ENCODE measurements at places on chromosomes 7 and 10. TPM values are rescaled to one million over a fixed set of nuclear protein-coding genes. Genes with fewer than 3 reads are reported as not detected.
A peak's percentile ranks its signal among the peaks of the same experiment; 100 is the strongest.

Gene BUD31
- 118 TPM for total RNA-seq

GRCh38 chr7:116209561-116210070 is 723 bp upstream of the TES start:
- peak overlapping the region; percentile 97 for H3K4me3 ChIP-seq
- H3K27me3 ChIP-seq = no peaks in the 10 kb centered on the region
- H3K36me3 ChIP-seq = peaks cover 14% of the 10 kb centered on the region
- H3K27ac ChIP-seq = no peak overlapping the region
- peak; percentile 23 for DNase-seq

GRCh38 chr10:99595770-99596465 is 24.3 kb downstream of the SLC25A28 start:
- no peak overlapping the region for H3K4me3 ChIP-seq
- peaks cover 4% of the 10 kb centered on the region for H3K27me3 ChIP-seq
- no peak overlapping the region for H3K27ac ChIP-seq

- no peak overlapping the region for H3K27ac ChIP-seq
- peak; percentile 11 for DNase-seq
- H3K4me3 ChIP-seq = no peak overlapping the region
- H3K4me1 ChIP-seq = no peaks in the 10 kb centered on the region
Observed at GRCh38 chr7:4951903-4952636, 6.9 kb downstream of the MMD2 start.
